ENCODE measurements at places on chromosomes 12 and 14.

DNA sequence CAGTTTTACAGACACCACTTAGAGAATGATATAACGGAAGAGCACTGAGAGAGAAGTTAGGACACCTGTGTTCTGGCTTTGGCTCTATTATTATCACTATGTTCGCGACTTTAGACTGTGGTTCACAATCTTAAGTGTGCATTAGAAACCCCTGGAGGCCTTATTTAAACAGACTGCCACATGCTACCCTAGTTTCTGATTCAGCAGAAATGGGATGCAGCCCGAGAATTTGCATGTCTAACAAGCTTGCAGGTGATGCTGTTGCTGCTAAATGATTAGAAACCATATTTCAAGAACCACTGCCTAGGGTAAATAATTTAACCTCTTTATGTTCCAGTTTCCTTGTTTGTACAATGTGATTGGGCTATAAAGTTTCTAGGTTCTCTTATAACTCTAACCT lies 3.6 kb upstream of the RAD51AP1 start:
- DNase-seq: no peak

DNA sequence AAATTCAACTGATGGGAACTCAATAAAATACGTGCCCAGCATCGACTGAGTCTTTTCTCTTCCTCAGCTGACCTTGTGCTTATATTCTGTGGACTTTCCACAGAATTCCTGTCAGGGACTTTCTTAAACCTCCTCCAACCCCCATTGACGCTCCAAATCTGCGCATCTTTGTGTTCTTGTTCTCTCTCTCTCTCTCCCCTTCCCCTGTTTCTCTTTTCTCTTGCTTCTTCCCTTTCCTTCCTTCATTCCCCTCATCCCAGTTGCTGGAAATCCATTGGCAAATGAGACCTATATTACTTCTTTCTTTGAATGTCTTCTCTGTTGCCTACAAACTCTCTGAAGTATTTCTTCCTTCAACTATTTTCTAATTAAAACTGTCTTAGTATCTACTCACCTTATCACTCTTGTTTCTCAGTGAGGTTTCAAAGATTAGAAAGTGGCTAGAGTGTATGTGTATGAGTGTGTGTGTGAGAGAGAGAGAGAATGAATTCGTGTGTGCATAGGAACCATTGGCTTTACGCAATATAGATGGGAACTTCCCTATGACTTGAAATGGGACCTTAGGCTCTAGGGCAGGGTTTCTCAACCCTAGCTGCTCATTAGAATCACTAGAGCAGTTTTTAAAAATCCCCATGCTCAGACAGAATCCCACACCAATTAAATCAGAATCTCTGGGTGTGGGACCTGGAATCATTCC lies 41.8 kb upstream of the DHRS7 start:
- no peak for DNase-seq

- no peak for DNase-seq
Measured at GRCh38 chr14:62062645-62063044, 300.4 kb downstream of the SNAPC1 start.

- no peak for DNase-seq
Measured at GRCh38 chr14:89214221-89214965, 202.6 kb downstream of the FOXN3 start.

DNA sequence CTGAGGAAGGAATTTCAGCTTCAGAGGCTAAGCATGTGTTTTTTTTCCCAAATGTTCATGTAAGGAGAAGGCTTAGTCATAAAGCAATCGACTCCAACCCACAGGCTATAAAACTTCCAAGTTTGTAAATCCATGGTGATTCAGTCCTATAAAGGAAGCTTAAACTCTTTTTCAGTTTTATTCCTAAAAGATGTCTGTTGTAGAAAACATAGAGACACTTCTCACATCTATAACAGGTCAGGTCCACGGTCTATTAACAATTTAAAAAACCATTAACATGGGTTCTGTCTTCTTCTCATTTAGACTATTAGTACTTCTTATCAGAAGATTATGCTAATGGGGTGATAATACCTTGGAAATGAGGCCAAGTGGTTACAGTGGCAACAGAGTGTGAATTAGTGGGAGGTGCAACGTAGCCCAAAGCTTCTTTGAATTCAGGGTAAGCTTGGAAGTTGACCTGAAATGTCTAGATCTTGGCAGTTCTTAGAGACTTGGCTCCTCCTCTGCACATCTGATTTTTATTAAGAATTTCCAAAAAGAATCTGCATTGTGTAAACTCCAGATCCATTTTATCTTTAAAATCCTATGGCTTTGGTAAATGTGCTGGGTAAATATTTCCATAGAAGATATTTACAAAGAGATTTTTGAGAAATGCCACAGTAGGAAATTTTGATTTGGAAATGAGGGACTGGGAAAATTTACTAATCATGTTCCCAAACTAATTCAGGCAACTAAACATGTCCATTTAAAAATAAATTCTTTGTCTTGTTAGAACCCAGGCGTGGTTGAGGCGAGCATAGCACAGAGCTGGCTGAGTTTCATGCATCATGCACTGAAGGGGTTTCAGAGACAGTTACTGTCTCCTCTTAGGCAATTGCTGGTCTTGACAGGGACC lies 86.4 kb downstream of the EML1 start:
- DNase-seq: no peak

DNA sequence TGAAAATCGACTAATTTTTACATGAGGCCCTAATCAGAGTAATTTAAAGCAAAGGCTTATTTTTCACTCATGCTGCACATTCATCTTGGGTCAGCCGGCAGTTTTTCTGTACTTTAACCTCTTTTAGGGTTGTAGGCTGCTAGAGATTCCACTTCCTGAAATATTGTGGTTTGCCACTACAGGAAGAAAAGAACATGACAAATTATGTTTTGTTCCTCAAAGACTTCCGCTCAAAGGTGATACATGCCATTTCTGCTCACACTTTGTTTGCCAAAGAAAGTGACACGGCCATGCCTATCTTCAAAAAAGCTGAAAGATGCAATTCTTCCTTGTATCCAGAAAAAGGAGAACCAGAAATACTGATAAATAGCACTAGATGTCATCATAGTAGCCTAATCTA lies 183.4 kb upstream of the PPFIA2 start:
- DNase-seq: no peak

DNA sequence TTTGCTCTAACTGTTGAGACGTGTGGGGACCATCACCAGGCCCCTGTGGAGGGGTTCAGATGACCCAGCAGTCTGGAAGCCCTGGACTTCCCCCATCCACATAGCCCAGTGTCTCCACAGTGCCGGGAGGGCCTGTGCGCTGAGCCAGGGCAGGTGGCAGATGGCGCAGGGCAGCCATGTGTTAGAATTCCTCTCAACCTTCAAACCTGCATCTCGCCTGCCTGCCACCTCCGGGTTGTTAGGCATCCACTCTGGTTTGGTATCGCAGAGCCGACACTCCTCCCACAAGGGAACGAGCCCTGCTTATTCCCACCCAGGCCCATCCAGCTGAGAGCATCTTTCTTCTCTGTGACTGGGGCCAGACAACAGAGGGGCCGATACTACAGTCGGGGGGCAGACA lies 84.5 kb downstream of the ADGRD1 start:
- no peak for DNase-seq

GRCh38 chr12:92400006-92400405 lies 254.4 kb upstream of the BTG1 start:
- no peak for DNase-seq

DNA sequence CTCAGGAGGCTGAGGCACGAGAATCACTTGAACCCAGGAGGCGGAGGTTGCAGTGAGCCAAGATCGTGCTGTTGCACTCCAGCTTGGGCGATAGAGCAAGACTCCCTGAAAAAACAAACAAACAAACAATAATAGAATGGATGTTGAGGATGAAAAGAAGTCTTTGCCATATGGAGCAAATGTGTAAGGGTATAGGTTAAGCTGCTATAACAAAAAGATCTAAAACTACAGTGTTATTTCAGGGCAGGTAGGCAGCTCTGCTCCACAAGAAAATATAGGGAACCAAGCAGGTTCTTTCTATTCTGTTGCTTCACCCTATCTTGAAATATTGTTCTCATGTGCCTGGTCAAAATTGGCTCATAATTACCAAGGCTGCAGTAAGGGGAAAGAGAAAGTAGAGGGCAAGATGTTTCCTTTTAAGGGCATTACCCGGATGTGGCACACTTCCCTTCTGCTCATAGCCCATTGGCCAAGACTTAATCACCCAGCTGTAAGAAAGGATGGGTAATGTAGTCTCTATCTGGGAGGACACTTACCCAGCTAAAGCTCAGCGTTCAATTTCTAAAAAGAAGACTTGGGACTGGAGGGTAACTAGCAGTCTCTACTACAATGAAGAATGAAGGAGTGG lies 23.5 kb downstream of the SDSL start:
- DNase-seq: no peak

GRCh38 chr14:22491683-22492621 lies 97.1 kb downstream of the DAD1 start:
- DNase-seq: no peak

- DNase-seq: no peak
Measured at GRCh38 chr12:105852951-105853350, 285.8 kb downstream of the NUAK1 start.

DNA sequence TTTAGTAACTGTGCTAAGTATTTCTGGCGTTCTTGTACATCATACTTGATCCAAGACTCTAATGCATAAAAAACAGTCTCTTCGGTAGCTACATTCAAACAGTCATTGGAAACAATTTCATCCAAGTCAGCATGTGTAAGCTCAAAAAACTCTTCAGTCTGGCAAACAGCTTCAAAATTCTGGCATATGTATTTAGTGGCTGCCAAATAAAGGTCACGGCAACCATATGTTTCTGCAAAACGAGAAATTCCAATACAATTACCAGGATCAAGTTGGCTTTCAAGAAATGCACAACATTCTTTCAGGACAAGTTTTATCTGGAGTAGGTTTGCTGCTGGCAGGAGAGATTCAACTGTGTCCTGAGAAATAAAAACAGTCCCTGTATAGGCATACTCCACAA lies 16.5 kb downstream of the KLHL28 start:
- no peak for DNase-seq

DNA sequence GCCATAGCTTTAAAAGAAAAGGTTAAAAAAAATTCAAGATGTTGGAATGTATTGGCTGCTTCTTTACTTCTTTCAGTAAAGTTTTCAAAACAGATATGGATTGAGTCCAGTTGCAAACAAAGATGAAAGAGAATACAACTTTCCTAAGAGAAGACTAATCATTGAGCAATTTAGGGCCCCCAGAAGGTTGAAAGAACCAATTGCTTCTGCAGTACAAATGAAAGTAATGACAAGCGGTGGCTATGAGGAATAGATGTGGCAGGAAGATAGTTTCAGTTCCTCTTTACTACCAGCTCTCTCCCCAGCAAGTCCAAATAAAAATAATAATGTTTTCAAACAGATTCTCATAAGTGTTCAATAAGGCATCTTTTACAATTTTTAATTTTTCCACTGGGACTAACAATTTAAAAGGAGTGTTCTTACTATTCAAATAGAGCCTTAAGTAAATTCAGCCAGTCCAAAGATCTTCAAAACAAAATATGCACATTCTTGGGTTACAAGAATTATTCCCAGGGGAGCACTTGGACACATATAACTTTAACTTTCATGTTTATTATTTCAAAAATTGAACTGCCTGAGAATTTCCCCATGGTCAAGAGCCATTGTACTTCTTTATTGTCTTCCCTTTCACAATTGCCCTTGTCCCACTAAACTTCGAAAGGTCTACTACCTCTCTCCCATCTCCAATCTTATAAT lies 62.3 kb upstream of the PPP1R12A start:
- DNase-seq: no peak

- DNase-seq: no peak
Measured at GRCh38 chr12:75634244-75635222, 123.1 kb upstream of the KRR1 start.

GRCh38 chr14:78412475-78412874 lies 242.3 kb downstream of the NRXN3 start:
- DNase-seq: no peak
